ENCODE measurements at places on chromosomes 6 and 20.

GRCh38 chr6:30828027-30828962 is 56.0 kb upstream of the DDR1 start:
- DNase-seq: peak; percentile 94

- DNase-seq: no peak
Observed at GRCh38 chr6:85483846-85484245, 34.0 kb downstream of the NT5E start.

DNA sequence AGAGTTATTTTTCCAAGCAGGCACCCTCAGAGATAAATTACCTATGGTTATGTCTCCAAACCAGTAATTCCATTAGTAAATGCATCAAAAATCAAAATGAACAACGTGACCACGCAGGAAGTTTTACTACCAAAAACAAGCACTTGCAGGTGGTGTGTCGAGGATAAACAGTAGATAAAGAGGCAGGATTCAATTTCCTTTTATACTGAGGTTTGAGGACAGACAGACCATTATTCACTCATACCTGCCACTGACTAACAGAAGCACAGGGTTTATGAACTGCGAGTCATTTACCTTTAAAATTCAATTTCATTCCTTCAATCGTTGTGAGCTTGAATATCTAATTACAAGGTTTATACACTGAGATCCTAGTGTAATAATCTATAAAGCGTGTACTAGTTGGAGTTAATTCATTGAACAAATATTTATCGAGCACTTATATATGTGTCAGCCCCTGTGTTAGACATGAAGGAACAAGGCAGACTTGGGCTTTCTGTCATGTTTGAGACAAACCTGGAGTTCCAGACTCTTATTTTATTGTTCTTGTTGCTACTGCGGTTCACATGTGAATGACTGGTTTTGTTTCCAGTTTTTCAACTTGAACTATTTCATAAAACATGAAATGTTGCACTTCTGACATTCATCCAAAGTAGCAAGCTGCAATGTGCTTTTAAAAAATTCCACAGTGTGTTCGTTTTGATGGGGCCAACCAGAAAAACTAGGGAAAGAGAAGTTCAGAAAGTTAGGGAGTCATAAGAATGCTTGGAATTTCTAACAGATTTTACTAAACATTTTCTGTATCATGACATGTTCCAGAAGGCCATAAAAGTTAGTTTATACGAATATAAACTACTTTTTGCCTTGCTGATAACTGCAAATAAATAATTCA is 205.6 kb downstream of the UST start:
- no peak for DNase-seq

GRCh38 chr6:101404775-101405174 is 11.3 kb downstream of the GRIK2 start:
- no peak for DNase-seq

- DNase-seq: peak; percentile 72
Observed at GRCh38 chr6:35312076-35312800, 14.6 kb downstream of the DEF6 start.

DNA sequence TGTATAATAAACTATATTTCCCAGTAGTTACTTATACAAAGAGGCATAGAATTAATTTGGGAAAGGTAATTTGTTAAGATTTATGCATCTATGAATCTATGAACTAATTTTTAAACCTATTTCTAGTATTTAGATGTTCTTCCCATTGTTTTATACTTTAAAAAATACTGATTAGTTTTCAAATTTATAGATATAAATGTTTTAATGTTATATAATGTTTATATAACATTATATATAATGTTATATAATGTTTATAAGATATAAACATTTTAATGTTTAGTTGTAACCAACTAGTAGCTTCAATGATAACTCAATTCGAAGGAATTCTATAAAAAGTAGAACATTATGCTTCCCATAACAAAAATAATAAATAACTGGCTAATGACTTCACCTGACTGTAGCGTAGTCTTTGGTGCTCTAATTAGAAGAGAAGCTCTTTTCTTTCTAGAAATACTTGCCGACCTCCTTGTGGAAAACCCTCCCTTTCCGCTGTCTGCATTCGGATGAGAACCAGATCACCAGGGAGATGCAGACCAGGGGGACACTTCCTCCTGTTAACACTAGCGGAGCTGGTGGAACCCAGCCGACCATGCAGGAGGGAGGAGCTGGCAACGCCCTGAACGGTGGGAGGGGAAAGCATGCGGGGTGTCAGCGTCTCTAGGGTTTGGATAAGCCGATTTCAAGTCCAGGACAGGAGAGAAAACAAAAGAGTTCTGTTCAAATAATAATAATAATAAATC is 158.4 kb downstream of the OR2B2 start:
- DNase-seq: no peak

DNA sequence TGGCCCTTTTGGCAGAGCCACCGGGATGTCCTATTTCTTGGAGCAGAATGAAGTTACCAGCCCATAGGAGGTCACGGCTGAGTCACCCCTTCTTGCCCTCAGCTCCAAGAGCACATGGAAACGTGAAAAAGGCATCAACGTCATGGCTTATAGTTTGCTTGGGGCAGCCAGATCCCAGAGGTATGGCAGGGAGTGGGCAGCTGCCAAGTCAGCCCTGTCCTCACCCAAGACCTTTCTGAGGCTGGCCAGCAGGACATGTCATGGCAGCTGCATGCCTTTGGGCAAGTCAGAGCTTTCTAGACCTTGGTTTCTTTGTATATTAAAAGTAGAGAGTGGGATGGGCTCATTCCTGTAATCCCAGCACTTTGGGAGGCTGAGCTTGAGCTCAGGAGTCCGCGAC is 8.2 kb upstream of the MDFI start:
- DNase-seq: no peak

GRCh38 chr6:34472425-34472824 is 6.5 kb downstream of the PACSIN1 start:
- DNase-seq: no peak

DNA sequence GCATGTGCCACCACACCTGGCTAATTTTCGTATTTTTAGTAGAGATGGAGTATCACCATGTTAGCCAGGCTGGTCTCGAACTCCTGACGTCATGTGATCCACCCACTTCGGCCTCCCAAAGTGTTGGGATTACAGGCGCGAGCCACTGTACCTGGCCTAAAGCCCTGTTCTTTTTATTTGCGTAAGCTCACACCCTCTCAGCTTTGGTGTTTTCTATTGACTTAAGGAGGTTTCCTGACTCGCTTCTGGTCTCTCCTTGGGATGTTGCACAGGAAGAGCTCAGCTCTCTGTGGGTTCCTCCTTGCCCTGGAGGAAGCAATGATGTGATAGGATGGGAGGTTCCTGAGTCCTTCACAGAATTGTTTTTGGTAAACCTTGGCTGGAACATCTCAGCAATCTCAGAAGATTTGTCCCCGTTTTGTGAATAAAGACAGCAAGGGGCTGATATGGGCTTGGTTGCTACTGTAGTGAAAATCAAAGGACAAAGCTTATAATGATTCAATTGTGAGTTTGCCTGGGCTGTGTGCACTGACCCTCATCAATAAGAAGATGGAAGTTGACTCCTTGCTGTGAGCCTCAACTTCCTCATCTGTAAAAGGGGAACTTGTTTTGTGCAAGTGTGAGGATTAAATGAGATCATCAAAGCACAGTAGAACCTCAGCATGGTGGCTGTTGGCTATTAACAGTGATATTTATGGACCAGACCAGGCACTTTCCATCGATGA is 27.0 kb downstream of the TOX2 start:
- no peak for DNase-seq

- DNase-seq: no peak
Observed at GRCh38 chr6:77972334-77972733, 319.5 kb downstream of the MEI4 start.

DNA sequence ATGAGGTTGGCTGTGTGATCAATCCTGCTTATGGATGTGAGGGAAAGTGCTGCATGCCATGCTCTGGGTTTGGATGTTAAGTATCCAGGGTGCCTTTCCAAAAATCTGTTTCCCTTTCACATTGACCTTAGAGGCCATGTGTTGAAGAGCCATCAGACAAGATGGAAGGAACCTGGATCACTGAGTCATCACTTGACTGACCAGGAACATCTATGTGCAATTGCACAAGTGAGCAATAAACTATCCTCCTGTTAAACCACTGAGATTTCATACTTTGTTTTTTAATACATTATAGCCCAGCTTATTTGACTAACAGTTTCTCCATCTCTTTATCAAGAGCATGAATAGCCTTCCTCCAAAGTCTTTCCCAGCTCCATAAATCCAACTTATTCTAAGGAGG is 17.8 kb upstream of the TMEM14A start:
- DNase-seq: no peak

- no peak for DNase-seq
Observed at GRCh38 chr20:1686151-1686748, 28.7 kb upstream of the SIRPG start.

DNA sequence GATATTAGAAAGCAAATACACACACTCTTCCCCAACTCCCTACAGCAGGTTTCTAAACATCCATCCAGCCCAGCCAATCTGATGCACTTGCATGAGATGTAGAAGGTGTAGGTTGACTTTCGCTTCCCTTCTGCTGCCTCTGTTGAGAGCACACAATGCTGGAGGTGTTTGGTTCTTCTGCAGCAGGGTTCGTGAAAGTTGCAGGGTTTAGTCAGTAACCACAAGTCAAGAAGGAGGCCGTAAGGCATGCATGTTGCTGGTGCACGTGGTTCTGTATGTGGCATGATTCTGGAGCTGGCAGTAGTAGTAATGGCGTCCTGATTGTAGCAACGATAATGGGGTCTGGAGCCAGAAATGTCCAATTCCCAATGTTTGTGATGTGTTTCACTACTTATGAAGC is 53.0 kb downstream of the DEK start:
- DNase-seq: no peak

GRCh38 chr20:31515775-31516107 is 1.5 kb downstream of the HM13 start:
- DNase-seq: no peak

- no peak for DNase-seq
Observed at GRCh38 chr6:80170433-80170832, 64.0 kb downstream of the BCKDHB start.

GRCh38 chr6:137291441-137291840 is 72.3 kb upstream of the IFNGR1 start:
- peak; percentile 84 for DNase-seq

DNA sequence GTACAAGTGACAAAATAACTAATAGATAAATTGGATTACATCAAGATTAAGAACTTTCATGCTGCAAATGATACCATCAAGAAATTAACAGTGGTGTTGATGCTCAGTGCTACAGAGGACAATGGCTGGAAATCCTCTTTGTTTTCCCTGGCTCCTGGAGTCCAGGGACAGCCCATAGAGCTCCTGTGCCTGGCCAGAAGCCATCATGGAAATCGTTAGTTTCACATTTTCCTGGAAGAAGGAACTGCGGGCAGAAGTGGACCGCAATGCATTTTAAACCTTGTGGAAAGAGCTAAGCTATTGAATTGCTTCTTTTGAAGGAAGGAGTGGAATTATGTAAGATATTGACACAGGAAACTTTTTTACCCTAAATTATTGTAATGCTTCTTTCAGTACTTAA is 276.0 kb downstream of the GJA1 start:
- no peak for DNase-seq

DNA sequence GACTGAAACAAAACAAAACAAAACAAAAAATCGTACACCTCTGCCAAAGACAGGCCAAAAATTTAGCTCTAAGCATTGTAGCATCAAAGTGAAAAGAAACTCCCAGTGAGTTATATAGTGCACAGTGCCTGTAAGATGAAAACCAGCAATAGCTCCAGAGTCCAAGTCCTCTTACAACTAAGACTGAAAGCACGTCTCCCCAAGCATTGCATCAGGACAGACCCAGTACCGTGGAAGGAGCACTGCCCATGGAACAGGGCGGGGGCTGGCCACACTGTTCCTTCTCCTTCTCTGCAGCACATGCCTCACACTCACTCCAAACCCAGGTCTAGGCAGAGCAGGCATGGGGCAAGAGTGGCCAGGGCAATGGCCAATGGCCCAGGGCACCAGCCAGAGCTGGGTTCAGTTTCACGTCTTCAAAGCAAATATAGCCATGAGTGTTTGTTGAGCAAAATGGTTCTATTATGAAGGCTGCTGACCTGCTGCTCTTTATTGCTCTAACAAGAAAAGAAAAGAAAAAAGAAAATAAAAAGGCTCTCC is 72.2 kb upstream of the PBOV1 start:
- no peak for DNase-seq

DNA sequence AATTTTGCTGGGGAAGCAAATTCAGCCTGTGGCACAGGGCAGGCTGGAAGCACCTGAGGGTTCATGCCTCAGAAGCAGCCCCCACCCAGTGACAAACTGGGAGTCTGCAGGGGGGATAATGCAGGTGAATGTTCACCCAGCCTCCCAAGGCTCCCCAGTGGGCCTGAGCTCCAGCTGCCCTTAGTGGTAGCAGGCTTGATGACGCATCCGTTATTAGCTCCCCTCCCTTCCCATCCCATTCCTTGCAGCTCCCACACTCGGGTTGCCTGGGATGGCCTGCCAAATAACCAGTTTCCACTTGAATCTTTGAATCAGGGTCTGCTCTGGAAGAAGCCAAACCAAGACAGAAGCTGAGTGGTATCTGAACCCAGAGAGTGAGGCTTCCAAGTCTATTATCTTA is 15.8 kb downstream of the KCNK15 start:
- no peak for DNase-seq

GRCh38 chr6:21915707-21916260 is 322.2 kb downstream of the SOX4 start:
- DNase-seq: no peak

GRCh38 chr6:87668013-87668412 is 34.0 kb downstream of the AKIRIN2 start:
- no peak for DNase-seq

GRCh38 chr6:9610620-9611415 is 804.1 kb downstream of the TFAP2A start:
- no peak for DNase-seq

DNA sequence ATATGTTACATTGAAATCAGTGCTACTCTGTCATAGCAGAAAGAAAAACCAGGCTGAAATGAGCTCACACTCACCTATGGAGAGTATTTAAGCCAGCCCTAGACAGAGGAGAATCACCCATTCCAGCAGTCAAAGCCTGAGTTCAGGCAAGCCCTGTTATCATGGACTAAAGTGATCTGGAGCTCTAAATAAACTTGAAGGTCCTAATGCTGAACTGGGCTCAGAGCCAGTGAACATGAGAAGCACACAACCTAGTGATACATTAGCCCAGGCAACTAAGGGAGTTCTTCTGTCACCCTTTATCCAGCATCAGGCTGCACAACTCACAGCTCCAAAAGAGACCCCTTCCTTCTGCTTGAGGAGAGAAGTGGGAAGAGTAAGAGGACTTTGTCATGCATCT is 425.0 kb downstream of the COL12A1 start:
- no peak for DNase-seq

DNA sequence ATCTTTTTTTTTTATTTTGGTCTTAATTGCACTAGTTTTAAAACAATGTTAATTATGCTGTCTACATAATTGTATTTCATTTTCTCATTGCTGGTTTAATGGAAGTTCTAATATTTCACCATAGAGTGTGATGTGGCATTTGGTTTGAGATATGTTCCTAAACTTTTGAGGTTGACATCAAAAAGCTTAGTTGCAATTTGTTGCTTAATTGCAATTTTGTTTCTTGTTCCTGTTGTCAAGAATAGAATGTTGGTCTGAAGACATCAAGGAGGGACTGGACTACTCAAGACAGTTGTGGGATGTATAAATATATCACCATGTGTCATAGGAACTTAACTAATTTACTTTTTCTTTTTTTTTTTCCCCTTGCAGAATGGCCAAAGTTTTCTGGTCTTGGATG is 12.5 kb downstream of the HSF2 start:
- no peak for DNase-seq

GRCh38 chr6:3782876-3783832 is 31.6 kb upstream of the PXDC1 start:
- no peak for DNase-seq

All from cardiac septum (tissue), 1 donor.